ENCODE measurements at places on chromosomes 7 and 10.

DNA sequence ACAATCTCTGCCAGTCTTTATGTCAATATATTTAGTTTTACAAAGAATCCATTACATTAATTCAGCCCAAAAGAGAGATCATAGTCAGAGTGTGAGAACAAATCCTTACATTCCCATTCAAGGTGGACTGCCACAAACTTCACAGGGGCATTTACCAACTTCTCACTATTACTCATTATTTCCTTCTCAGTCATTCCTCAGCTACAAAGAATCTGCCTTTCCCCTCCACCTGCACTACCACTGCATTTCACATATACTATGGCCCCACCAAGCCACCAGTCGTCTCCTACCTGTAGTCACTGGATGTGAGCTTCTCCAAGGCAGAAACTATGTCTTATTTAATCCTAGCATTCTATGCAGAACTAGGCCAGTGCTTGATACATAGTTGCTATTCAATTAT is 94.3 kb downstream of the USP6NL start:
- no peak for DNase-seq

GRCh38 chr10:93542358-93542791 is 24.1 kb upstream of the FFAR4 start:
- DNase-seq, result no peak

DNA sequence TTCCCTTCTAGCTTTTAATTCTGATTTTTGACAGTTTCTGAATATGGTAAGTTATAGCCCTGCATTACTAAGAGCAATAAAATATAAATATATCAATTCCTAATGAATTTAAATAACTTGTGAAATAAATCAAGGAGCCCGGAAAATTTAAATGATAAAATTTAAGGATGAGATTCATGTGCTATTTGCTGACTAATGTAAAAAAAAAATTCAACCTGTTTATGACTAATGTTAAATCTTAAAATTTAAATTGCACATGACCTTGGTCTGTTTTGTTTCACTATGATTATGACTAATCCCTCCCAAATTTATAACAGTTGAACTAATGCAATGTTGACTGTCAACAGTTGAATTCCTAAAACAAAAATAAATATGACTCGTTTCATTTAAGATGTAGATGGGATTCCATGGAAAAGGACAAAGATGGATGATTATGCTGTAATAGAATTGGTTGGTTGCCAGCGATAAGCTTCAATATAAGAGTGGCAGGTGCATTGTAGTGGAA is 419.9 kb downstream of the NRG3 start:
- DNase-seq, result no peak

- DNase-seq, result no peak
Measured at GRCh38 chr10:113067501-113067900, 117.5 kb downstream of the TCF7L2 start.

All from spinal cord (tissue), 10 donors.